ENCODE measurements at places on chromosomes 12 and 14.

- peak; percentile 73 for DNase-seq
- no peaks in the 10 kb centered on the region for H3K27me3 ChIP-seq
- no peaks in the 10 kb centered on the region for H3K4me1 ChIP-seq
- H3K27ac ChIP-seq, result no peak overlapping the region
These were observed 4.1 kb downstream of the CD163L1 start for GRCh38 chr12:7439579-7440505.

DNA sequence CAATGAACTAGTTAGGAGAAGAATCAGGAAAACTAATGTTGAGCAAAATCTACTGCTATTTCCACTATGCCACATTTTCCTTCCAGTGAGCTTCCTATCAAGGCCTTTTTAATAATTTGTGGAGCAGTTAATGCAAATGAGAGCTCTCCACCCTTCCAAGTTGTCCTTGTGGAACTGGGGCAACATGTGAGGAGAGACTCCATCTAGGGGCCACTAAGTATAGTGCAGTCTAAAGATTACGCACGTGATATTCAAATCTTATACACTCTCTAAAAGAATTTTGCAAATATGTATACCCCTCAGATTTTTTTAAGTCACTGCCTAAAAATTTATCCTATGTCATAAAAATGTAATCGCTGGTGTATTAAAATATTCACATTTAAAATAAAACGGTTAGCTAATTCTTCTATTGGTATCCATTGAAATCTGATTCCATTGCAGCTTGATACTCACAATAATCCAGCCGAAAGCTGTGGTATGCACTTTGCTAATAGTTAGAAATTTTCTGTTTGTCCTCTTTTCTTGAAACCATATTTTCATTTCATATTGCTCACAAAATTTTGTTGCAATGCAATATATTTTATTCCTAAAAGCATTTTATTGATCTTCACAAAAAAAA, 100.1 kb downstream of the PAH start:
- H3K36me3 ChIP-seq, result no peaks in the 10 kb centered on the region
- no peak overlapping the region for H3K4me3 ChIP-seq
- no peak overlapping the region for H3K27ac ChIP-seq

GRCh38 chr12:113391145-113391544, 12.5 kb downstream of the SDS start:
- H3K4me3 ChIP-seq, result no peak overlapping the region
- no peak for DNase-seq
- H3K27me3 ChIP-seq, result no peaks in the 10 kb centered on the region
- H3K4me1 ChIP-seq, result no peaks in the 10 kb centered on the region

GRCh38 chr12:87853448-87854003, 175.7 kb downstream of the C12orf50 start:
- H3K27ac ChIP-seq, result no peak overlapping the region
- no peak overlapping the region for H3K4me3 ChIP-seq
- H3K4me1 ChIP-seq, result no peaks in the 10 kb centered on the region

DNA sequence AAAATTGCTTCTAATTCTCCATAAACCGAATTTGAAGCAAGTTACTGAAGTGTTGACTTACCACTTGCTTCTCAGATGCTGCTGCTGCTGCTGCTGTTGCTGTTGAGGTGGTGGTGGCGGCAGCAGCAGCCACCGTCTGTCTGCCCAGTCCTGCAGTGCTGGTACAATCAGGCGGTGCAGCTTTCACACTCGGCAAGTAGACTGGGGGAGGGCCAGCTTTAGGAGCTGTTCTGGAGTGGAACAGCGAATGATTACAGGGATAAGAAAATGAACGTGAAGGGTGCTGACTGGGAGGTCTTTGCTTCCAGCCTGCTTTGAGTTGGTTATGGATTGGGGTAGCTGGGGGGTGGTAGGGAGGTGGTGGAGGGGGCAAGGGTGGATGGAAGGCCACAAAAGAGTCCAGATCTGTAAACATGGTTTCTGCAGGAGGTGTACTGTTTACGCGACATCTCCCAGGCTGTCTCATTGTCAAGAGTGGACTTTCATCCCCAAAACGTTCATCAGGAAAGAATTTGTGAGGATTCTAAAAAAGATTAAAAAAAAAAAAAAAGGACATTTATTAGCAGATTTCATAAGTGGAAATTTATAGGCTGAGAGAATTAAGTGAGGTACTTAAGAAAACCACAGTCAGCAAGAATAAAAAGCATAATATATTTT, 38.8 kb downstream of the UBR7 start:
- no peaks in the 10 kb centered on the region for H3K27me3 ChIP-seq
- H3K27ac ChIP-seq, result no peak overlapping the region
- no peak overlapping the region for H3K4me3 ChIP-seq
- DNase-seq, result no peak

GRCh38 chr12:81078469-81079196, 754 bp downstream of the ACSS3 start:
- H3K4me3 ChIP-seq, result peak overlapping the region; percentile 53
- no peaks in the 10 kb centered on the region for H3K27me3 ChIP-seq
- peak overlapping the region; percentile 46 for H3K27ac ChIP-seq
- no peak for DNase-seq
- no peaks in the 10 kb centered on the region for H3K36me3 ChIP-seq
- H3K4me1 ChIP-seq, result no peaks in the 10 kb centered on the region

- no peak for DNase-seq
- no peak overlapping the region for H3K27ac ChIP-seq
- H3K36me3 ChIP-seq, result no peaks in the 10 kb centered on the region
- no peak overlapping the region for H3K4me3 ChIP-seq
- H3K4me1 ChIP-seq, result no peaks in the 10 kb centered on the region
- no peaks in the 10 kb centered on the region for H3K27me3 ChIP-seq
These were observed 181.6 kb downstream of the GRIP1 start for GRCh38 chr12:66497008-66497897.

Data from pancreas (tissue), 10 donors.